Activated T-helper 1 cell treated with anti-CD3 and anti-CD28 coated beads, Interleukin-12 subunit alpha, Interleukin-12 subunit beta, Interleukin-2, Interleukin-4 antibody, amounts not matched to agents 30 ng/mL and 10 ng/mL and 1 ng/mL, durations not matched to agents 14 hours and 24 hours and 36 hours (primary cell): ENCODE measurements at places on chromosomes 7 and 10. TPM values are rescaled to one million over a fixed set of nuclear protein-coding genes. Genes with fewer than 3 reads are reported as not detected.

The WNT16 gene
- total RNA-seq: not detected in 2 replicates

The CTAGE15 gene
- total RNA-seq: 0.91 and 2.9 TPM in 2 replicates

The IQCE gene
- total RNA-seq: 10.5 and 11.1 TPM in 2 replicates

The PTF1A gene
- total RNA-seq: not detected in 2 replicates

The SLC13A1 gene
- total RNA-seq: 0.05 TPM in 1 of 2 replicates, not detected in the other

The LRRN3 gene
- 57.3 and 61.5 TPM in 2 replicates for total RNA-seq

The FIS1 gene
- 138 and 143 TPM in 2 replicates for total RNA-seq

The ATRNL1 gene
- total RNA-seq: not detected in 2 replicates

The KIF11 gene
- 37.3 and 38.7 TPM in 2 replicates for total RNA-seq

The TACC2 gene
- total RNA-seq: not detected in 2 replicates

The SPDYE2 gene
- total RNA-seq: not detected in 2 replicates

The GPR85 gene
- not detected in 2 replicates for total RNA-seq

The NSUN6 gene
- total RNA-seq: 12.2 and 12.8 TPM in 2 replicates

The PPP1R17 gene
- not detected in 2 replicates for total RNA-seq

The SLC29A3 gene
- total RNA-seq: 6.6 and 6.8 TPM in 2 replicates

The MRLN gene
- total RNA-seq: 0.23 and 0.54 TPM in 2 replicates

GRCh38 chr7:142482891-142483658 lies 225.2 kb upstream of the PRSS58 start:
- DNase-seq: peak; percentile 28

DNA sequence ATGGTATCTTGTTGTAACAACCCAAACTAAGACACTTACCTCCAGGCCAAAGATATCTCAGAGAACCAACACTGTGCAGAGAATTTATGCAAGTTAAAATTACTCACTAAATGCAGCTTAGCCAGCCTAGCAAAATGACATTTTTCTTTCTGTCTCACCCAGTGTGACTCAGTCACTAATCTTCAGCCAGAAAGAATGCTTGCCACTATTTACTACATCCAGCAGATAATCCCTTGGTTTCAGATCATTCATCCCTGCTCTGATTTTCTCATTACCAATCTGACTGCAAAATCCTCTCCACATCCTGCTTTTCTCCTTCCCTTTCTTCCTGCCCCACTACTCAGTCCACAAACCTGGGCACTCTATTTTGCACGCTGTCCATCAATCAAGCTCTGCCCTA lies 93.5 kb upstream of the NEBL start:
- no peak for DNase-seq

DNA sequence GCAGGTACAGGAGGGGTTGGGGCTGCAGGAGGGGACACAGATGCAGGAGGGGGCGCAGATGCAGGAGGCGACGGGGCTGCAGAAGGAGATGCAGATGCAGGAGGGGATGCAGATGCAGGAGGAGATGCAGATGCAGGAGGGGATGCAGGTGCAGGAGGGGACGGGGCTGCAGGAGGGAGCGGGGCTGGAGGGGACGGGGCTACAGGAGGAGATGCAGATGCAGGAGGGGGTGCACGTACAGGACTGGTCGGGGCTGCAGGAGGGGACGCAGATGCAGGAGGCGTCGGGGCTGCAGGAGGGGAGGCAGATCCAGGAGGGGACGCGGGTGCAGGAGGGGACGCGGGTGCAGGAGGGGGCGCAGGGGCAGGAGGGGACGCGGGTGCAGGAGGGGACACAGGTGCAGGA lies 66.5 kb downstream of the VWA2 start:
- no peak for DNase-seq

- DNase-seq: peak; percentile 52
These were observed 11.8 kb upstream of the RRP12 start for GRCh38 chr10:97412891-97413304.

DNA sequence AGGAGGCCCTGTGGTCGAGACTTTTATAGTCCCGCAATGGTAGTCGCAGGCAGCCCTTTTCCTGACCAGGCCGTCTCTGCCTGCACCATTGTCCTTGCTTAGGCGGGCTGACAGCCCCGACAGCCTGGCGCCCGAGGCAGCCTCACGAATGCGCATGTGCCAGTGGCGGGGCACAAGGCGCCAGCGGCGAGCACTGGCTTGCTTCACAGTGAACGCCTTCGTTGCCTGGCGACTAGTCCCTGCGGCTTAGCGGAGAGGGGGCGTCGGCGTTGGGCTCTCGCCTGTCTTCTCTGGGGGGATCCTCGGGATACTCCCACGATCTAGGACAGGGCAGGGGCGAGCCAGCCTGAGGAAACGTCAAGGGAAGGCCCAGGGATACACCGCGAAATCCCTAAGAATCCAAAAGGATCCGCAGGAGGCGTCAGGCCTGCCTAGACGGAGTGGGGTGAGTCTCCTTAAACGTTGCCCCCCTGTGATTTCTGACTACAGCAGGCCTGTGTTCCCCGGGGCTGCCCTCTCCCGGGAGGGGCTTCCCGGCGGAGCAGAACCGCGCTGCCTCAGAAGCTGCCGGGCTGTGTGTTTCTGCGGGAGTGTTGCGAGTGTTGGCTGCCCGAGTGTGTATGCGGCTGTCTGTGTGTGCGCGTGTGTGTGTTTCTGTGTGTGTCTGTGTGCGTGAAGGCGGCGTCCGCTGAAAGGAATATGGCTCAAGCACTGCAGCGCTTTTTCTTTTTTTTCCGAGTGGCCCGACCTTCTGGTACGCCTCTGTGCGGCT lies 20.5 kb upstream of the ZNF273 start:
- no peak for DNase-seq

- DNase-seq: no peak
These were observed 42.3 kb downstream of the NRCAM start for GRCh38 chr7:108413782-108414492.

DNA sequence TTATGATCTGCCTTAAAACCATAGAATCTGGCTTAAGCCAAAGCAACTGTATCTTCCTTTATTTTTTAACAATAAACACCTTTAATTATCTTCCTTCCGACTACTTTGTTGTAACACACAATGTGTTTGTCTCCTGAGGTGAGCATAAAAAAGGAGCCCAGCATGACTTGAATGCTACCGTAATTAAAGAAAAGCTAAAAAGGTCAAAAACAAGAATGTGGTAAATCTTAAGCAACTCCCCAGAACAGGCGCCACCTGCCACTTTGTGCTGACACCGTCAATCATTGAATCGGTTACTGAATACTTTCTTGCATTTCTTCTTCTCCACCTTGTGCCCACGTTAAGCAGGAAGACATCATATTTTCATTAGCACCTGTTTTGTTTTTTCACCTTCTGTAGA lies 569.9 kb upstream of the C7orf33 start:
- DNase-seq: no peak

DNA sequence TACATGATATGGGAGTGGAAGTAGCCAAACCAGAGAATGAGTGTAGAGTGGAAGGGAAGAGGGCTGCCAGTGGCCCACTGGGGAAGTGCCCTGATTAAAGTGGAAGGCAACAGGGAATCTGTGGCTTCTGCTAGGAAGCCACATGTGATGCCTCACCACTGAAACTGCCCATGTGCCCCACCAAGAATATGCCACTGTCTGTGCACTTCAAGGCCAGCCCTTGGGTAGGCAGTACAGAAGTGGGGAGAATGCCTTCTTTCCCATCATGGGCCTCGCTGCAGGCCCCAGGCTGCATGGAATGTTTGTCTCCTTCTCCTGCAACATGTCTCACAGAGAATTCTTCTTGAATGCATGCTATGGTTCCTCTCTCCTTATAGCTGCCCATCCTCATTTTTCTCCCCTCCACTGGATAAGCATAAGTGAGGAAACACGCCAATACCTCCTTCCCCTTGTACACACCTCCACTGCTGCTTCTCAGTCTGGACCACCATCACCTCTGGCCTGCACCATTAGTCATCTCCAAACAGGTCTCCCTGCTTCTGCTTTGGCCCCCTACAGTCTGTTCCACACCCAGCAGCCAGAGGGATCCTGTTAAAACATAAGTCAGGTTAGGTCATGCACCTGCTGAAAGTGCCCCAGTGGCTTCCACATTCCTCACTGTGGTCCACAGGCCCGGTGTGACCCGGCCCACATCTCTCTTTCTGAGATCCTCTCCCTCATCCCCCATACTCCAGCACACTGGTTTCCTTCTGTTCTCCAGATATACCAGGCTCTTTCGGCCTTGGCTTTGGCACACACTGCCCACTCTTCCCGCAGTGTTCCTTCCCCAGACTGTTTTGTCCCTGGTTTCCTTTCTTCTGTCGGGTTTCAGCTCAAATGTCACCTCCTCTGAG lies 37.1 kb downstream of the SNX10 start:
- DNase-seq: no peak

DNA sequence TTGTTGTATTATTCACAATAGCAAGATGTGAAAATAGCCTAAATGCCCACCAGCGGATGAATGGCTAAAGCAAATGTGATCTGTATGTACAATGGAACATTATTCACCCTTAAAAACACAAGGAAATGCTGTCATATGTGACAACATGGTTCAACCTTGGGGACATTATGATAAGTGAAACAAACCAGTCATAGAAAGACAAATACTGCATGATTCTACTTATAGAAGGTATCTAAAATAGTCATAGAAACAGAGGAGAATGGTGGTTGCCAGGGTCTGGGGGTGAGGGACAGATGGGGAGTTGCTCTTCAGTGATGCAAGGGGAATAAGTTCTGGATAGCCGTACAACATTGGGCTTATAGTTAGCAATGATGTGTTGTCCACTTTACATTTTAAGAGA lies 58.4 kb downstream of the NRF1 start:
- no peak for DNase-seq

DNA sequence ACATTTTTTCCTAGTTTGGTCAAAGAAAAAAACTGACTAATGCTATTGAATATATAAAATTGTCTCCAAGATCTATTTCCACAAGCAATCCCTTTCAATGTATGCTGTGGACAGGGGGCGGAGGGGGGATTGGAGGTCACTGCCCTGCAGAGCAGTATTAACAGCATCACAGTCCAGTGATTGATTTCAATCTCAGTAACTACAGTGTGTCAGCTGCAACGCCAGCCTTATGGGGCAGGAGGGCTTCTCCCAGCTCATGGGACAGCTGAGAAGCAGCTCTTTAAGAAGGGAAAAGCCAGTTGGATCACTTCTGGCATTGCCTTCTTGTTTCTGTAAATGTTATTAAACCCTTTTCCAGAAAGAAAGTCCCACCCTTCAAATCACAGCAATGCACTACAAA lies 65.0 kb downstream of the RAPGEF5 start:
- no peak for DNase-seq

- DNase-seq: no peak
These were observed 34.1 kb upstream of the RTKN2 start for GRCh38 chr10:62302760-62303159.

- no peak for DNase-seq
These were observed 308.2 kb downstream of the IPMK start for GRCh38 chr10:57959318-57960006.

DNA sequence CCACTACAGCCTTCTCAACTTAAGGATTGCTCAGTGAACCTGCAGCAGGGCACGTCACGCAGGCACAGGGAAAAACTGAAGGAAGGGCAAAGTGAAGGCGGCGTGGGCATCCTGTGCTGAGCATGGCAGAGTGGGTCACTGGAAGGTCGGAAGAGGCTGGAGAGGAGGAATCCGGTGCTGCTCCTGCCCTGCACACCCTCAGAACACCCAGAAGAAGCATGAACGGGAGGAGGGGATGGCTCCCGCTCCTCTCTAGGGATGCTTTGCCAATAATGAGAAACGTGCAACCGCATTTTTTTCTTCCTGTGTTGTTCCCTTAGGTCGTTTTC lies 175.1 kb downstream of the TNS3 start:
- DNase-seq: no peak

DNA sequence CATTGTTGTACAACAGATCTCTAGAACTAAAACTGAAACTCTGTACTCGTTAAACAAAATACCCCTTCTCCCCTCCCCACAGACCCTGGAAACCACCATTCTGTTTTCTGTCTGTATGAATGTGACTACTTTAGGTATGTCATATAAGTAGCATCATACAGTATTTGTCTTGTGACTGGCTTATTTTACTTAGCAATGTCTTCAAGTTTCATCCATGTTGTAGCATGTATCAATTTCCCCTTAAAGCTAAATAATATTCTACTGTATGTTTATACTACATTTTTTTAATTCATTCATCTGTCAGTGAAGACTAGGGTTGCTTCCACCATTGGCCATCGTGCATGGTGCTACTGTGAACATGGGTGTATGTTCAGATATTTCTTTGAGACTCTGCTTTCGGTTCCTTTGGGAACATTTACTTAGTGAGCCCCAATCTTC lies 71.2 kb upstream of the RPA3 start:
- no peak for DNase-seq

- DNase-seq: no peak
These were observed 181.7 kb downstream of the PRKCQ start for GRCh38 chr10:6398399-6398798.

DNA sequence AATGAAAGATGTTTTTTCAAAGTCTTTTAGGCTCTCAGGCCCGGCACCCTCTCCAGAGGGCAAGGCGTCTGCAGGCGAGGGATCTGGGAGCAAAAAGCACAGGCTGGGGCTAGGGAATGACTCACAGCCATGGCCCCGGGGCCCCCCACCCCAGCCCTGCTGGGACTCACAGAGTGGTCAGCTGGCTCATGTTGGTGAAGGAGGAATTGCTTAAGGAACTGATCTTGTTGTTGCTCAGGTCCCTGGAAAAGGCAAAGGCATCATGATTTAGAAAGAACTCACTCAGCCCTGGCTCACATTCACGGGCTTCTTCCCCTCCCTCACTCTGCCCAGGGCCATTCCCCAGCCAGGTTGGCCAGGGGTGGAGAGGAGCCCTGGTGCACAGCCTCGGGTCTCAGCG lies 151.5 kb downstream of the SLIT1 start:
- no peak for DNase-seq

DNA sequence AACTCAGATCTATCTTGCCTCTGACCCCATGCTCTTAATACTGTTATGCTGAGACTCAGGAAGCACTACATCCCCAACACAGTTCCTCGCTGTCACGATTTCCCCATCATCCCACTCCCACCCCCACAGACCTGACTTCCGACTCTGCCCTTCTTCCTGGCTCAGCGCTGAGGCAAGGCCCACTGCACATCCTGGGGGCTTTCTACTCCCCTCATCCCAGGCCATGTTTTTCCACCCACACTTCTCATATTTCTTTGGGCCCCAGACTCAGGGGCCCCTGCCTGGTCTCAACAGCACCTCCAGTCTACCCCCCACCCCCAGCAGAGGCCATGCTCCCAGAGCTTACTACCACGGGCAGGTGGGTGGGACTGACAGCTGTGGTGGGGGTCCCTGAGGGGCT lies 7.7 kb upstream of the NDST2 start:
- no peak for DNase-seq
